ENCODE measurements at places on chromosomes 1 and 21.
A peak's percentile ranks its signal among the peaks of the same experiment; 100 is the strongest.

- DNase-seq = no peak
Observed at GRCh38 chr1:210434223-210434622, 105.5 kb downstream of the HHAT start.

- no peak for DNase-seq
Observed at GRCh38 chr1:1802871-1803270, 24.6 kb upstream of the NADK start.

DNA sequence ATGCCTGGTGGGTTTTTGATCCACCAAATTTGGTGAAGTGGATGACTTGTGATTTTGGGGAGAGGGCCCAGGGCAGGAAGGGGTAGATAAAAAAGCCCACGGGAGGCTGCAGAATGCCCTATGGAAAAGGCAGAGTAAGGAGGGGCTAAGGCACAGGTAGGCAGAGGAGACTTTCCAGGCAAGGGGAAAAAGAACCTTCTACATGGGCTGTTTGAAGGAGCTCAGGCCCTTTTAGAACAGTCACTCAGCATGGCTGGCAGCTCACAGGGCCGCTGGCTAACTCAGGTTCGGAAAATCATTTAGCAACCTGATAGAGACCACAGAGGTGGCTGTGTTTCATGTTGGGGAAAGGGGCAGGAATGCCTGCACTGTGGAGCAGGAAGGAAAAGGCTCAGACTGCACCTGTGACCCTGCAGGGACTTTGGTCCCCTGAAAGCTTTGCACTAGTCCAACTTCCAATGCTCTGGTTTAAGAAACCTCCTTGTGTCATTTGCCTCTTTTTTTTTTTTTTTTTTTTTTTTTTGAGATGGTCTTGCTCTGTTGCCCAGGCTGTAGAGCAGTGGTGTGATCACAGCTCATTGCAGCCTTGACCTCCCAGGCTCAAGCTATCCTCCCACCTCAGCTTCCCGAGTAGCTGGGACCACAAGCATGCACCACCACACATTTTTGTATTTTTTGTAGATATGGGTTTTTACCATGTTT lies 58.5 kb upstream of the ENAH start:
- DNase-seq = no peak

GRCh38 chr1:959731-960362 lies 537 bp upstream of the KLHL17 start:
- DNase-seq = no peak

GRCh38 chr1:44539991-44540730 lies 134.1 kb downstream of the TMEM53 start:
- no peak for DNase-seq

DNA sequence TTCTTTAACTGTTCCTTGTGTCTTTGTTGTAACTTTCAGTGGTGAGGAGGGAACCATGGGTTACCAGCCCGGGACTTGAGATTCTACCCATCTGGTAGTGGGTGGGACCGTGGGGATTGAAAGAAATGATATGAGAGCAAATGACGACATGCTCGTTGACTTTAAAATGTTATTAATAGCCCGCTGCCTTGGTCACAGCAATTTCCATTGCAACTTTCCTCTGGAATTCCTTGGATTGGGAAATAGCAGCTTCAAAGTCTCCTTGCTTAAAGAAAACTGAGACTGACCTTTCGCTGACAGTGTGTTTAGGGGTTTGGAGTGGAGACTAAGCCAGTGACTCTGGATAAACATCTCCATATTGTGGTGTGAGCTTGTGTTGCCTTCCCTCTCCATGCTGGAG lies 44.2 kb upstream of the MARK1 start:
- no peak for DNase-seq

DNA sequence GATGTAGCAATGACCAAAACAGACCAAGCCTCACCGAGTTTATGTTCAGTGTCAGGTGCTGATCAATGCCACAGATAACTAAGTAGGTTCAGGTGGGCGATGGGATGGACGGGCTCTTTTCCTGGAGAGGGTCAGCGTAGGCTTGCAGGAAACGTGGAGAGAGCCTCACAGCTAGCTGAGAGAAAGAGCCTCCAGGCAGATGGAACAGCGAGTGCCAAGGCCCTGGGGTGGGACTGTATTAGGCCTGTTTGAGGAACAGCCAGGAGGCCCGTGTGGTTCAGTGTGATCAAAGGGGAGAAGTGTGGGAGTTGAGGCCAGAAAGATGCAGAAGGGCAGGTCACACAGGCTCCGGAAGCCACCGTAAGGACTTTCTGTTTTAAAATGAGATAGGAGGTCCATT lies 7.3 kb upstream of the UTS2 start:
- no peak for DNase-seq

DNA sequence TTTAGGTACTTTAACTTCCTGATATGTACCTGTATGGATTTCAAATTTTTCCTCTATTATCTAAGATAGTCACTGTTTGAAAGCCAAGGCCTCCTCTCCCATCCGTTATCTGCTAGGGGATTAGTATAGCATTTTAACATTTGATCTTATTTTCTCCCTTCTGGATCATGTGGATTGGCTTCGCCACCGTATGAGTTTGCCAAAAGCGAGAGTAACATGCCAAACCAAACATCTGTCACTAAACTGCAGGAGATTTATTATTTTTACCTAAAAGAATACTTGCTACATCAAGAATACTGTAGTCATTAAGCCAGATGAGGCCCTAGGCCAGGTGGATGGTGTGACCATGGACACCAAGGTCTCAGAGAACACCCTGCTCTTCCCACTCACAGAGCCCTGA lies 28.5 kb upstream of the EEIG2 start:
- DNase-seq = no peak

DNA sequence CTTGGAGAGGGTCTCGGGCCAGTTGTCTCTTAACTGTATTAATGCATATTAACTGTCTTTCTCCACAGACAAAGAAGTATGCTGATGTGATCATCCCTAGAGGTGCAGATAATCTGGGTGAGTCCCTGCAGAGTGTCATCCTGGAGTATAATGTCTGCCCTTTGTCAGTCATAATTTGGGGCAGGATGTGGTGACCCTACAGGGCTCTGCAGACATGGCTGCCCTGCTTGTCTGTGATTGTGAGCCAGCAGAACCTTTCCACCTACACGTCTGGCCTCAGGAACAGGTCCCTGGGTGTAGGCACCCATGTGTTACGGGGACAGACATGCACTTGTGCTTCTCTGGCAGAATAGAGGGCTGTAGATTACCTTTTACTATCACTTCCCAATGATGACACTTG lies 78.4 kb downstream of the UCK2 start:
- DNase-seq = no peak

DNA sequence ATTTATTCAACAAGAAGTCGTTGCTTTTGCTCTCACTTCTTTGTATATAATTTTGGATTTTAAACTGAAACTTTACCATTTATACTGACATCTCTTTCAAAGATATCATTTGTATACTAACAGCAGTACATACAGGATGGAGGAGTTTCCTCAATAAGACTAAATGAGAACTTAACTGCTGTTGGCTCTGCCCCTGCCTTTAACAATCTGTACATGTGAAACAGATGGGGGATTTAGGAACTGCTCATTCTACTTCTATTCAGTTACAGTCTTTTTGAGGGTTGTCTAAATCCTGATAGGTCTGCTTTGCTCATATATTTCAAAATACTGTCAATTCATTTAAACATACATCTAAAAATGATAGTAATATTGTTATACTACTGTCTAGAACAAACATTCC lies 663.2 kb downstream of the ADGRL2 start:
- DNase-seq = peak; percentile 72

GRCh38 chr21:37800456-37801061 lies 115.7 kb downstream of the KCNJ6 start:
- no peak for DNase-seq

DNA sequence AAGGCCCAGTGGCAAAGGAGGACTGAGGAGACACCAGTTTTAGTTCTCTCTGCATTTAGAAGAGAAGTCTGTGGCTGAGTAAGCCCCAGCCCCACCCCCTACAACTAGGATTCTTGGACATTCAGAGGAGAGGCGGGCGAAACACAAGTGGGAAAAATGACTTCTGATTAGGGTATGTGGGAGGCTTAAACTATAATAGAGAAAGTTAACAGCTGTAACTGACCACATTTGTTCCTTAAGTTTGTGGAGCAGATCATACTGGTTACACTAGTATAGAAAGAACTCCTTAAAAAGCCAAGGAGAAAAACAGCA lies 11.2 kb upstream of the TRIM33 start:
- DNase-seq = no peak

DNA sequence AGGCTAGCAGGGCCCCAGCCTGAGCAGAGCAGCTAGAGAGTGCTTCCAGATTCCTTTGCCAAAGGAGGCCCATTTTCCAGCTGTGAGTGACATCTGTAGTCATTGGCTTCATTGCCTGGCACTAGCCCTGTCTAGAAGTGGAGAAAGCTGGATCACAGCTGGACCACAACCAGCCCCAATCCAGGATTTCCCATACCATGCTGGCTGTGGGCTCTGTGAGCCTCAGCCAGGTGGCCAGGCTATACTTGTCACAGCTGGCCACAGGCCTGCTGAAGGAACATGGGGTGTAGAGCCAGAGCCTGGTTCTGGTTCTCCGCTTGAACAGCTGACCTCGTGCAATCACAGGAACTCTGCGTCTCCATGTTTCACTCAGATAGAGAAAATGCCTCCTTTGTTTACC lies 36.6 kb downstream of the RIMKLA start:
- DNase-seq = no peak

- DNase-seq = no peak
Observed at GRCh38 chr1:192550922-192551534, 24.5 kb upstream of the RGS1 start.

- no peak for DNase-seq
Observed at GRCh38 chr1:146001709-146002108, 5.3 kb upstream of the TXNIP start.

DNA sequence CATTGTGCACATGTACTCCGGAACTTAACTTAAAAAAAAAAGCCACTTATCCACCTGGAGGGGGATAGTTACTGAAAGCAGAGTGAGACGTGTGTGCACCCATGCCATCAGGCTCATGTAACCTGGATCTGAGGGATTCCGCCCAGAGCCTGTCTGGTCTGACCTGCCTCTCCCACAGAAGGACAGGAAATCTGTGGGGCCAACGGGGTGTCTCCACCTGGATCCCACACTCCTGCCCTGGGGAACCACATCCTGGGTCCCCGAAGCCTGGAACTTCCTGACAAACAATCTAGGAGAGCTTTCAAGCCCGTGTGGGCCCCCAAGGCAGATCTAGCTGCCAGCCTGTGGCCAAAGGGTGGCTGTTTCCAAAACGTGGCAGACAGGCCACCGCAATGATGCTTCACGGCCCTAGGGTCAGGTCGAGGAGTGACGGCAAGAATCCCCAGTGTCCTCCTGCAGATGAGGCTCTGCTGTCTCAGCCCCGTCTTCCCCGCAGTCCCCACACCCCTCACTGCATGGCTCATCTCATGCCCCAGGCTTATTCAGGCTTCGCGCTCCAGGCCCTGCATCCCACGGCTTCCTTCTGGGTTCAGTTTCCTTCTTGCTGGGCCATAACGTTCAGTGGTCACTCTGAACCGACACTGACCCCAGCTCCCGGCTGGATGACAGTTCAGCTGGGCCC lies 21.0 kb upstream of the PCBP3 start:
- DNase-seq = no peak

DNA sequence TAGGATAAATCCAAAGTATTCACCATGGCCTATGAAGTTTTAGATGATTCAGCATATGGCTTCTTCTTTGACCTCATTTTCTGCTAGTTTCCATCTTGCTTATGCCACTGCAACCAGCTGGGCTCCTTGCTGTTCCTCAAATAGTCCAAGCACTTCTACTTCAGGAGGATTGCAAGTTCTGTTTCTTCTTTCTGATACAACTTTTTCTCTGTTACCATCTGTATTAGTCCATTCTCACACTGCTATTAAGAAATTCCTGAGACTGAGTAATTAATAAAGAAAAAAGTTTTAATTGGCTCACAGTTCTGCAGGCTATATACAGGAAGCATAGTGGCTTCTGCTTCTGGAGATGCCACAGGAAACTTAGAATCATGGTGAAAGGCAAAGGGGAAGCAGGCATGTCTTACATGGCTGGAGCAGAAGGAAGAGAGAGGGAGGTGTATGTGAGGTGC lies 20.3 kb downstream of the PTGS2 start:
- no peak for DNase-seq

DNA sequence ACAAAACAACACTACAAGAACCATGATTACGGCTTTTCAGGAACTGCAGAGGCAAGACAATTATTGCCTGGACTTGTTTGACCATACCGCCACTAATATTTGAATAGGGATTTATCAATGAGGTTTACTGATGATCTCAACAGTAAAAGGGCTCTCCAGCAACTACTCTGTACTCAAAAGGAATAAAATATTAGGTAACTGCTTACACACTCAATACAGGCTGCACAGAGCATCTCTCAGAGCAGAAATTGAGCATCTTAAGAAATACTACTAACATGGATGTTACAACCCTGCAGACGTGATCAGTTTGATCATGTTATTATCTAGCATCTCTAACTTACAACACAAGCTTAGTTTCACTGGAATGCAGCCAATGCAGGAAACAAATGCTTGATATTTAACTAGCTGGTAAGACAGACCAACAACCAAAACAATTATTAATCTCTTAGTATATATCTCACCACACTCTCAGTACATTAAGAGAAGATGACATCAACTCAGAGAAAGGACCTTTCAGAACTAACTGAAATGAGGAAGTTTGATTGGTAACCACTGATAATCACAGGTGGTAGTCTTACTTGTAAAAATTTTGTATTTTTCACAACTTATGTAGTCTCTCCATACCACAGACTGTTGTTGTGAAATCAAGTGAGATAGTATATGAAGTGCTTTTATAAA lies 52.2 kb downstream of the PUM1 start:
- DNase-seq = no peak

GRCh38 chr1:57530206-57530910 lies 106.5 kb upstream of the DAB1 start:
- DNase-seq = no peak

DNA sequence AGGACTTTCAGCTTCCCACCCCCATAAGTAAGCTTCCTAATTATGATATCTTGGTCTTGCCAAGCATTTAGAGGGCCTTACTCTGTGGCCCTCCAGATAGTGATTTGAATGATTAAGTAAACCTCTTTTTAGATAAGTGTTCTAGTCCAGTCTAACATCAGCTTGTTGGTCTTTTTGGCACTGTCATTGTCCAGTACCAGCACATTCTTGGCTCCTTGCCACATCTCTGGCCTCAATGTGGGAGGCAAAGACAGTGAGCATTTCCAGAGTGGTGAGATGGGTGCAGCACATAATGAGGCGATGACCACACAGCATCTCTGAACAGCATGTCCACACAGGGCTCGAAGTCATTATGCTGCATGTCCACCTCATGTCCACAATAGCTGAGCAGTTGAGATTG lies 6.1 kb downstream of the CAPZA1 start:
- DNase-seq = no peak

DNA sequence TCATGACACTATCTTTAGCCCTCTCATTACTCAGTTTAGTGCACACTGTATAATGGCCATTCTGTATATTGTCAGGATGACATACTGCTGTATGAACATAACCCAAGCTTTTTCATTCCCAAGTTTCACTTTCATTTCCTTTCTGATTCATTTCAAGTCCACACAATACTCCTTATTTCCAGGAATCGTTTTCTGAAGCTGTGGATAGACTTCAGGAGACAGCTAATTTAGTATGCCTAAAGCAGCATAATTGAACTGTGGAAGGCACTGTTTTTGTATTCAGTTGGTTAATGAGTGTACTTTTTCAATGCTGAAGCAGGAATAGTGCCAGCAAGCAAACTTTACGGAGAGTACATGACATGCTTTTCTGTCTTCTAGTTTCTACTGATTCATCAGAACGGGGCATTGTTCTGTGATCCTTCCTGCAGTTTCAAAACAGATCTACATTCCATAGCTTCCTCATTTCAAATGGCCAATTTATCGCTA lies 578.5 kb upstream of the ZP4 start:
- DNase-seq = no peak
